Vagina (tissue), 2 donors: ENCODE measurements at places on chromosomes 4 and X. TPM values are rescaled to one million over a fixed set of nuclear protein-coding genes. Genes with fewer than 3 reads are reported as not detected.

GRCh38 chr4:101527188-101527587 lies 179.9 kb upstream of the PPP3CA start:
- DNase-seq = no peak
- no peaks in the 10 kb centered on the region for H3K4me1 ChIP-seq
- no peak overlapping the region for H3K27ac ChIP-seq

GRCh38 chr4:98674404-98675173 lies 16.2 kb upstream of the TSPAN5 start:
- H3K27me3 ChIP-seq = no peaks in the 10 kb centered on the region
- H3K4me1 ChIP-seq = no peaks in the 10 kb centered on the region
- H3K27ac ChIP-seq = no peak overlapping the region
- no peak for DNase-seq
- no peak overlapping the region for H3K4me3 ChIP-seq
- no peaks in the 10 kb centered on the region for H3K36me3 ChIP-seq

Gene IBSP
- not detected for total RNA-seq

DNA sequence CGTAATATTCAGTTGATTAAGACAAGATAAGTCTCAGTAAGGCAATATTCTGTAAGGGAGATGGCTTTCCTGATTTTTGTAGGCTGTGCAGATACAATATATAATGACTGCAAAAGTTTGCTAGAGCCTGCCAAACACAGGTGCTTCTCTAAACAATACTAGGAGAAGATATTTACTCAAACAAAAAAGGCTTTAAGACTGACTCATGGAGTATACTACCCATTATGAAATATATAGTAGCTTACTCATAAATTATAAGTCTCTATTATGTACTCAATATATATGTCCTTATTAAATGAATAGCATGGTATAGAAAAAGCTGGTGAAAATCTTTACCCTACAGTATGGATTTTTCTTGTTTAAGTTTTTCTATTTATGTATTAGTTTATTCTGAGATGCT lies 93.2 kb upstream of the IL15 start:
- no peak overlapping the region for H3K27ac ChIP-seq
- no peak overlapping the region for H3K4me3 ChIP-seq
- no peaks in the 10 kb centered on the region for H3K4me1 ChIP-seq
- DNase-seq = no peak
- no peaks in the 10 kb centered on the region for H3K36me3 ChIP-seq

- no peaks in the 10 kb centered on the region for H3K36me3 ChIP-seq
- H3K4me3 ChIP-seq = peak within 1 kb of the TSS; percentile 73
- DNase-seq = peak; percentile 84
- peaks cover 25% of the 10 kb centered on the region for H3K4me1 ChIP-seq
- H3K27ac ChIP-seq = peak within 1 kb of the TSS; percentile 52
Measured at GRCh38 chr4:183905081-183905592, at the start of gene STOX2. Gene STOX2 (plus strand): TSS chr4:183905307. CDS start chr4:183906791, 1,484 bp downstream.

DNA sequence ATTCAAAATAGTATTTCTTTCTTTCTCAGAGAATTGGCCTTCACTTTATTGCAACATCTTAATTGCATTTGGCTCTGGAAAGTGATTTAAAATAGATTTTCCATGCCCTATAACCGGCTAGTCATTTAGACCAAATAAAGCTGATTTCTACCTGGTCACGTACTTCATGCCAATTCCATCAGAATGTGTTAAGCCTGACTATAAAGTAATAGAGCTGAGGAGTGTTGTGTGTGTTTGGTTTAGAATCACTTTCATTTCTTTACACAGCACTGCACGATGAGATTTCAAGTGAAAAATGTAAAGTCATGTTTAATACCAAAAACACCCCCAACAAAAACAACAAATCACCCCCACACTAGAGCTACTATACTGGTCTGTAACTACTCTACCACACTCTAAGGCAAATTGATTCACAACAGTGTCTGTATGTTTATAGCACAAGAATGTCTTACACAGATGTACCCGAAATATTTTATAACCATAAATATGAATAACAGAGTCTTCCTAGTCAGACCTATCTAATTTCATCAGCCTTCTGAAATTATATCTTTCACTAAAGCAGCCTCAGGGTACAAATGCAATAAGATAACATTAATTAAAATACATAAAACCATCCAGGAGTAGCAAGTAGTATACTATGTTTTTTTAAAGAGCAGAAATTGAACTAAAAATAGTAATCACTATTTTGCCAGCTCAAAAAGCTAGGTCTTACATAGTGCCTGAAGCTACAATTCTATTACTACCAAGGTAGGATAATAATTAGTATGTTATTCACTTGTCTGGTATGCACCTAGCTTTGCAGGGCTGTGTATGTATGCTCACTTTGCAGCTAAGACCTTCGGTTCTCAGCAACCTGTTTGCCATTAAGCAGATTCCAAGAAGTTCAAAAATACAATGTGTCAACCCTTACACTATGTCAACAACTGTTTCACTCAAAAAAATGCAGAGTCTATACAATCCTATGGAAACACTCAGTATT lies 28.4 kb downstream of the APBB2 start:
- peaks cover 28% of the 10 kb centered on the region for H3K4me1 ChIP-seq
- no peaks in the 10 kb centered on the region for H3K27me3 ChIP-seq
- H3K4me3 ChIP-seq = no peak overlapping the region
- no peaks in the 10 kb centered on the region for H3K36me3 ChIP-seq
- H3K27ac ChIP-seq = no peak overlapping the region
- DNase-seq = no peak

DNA sequence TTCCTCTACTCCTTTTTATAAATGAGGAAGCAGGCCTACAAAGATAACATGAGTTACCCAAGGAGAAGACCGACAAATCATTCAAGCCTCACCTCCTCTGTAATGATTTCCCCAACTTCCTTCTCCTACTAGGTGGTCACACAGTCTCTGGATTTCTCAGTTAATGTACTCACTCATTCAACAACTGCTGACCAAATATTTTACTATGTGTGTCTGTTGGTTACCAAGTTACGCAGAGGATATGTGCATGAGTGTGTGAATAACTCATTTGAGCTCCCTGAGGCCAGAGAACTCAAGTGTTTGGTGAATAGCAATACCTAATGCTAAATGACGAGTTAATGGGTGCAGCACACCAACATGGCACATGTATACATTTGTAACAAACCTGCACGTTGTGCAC lies 10.4 kb downstream of the CASK start:
- H3K27me3 ChIP-seq = no peaks in the 10 kb centered on the region
- H3K27ac ChIP-seq = no peak overlapping the region
- peaks cover 4% of the 10 kb centered on the region for H3K4me1 ChIP-seq
- no peaks in the 10 kb centered on the region for H3K36me3 ChIP-seq
- no peak overlapping the region for H3K4me3 ChIP-seq

- H3K27ac ChIP-seq = no peak overlapping the region
- H3K4me1 ChIP-seq = no peaks in the 10 kb centered on the region
- no peak for DNase-seq
- H3K4me3 ChIP-seq = no peak overlapping the region
- no peaks in the 10 kb centered on the region for H3K27me3 ChIP-seq
Measured at GRCh38 chr4:130172156-130172555, 1076.2 kb downstream of the C4orf33 start.

DNA sequence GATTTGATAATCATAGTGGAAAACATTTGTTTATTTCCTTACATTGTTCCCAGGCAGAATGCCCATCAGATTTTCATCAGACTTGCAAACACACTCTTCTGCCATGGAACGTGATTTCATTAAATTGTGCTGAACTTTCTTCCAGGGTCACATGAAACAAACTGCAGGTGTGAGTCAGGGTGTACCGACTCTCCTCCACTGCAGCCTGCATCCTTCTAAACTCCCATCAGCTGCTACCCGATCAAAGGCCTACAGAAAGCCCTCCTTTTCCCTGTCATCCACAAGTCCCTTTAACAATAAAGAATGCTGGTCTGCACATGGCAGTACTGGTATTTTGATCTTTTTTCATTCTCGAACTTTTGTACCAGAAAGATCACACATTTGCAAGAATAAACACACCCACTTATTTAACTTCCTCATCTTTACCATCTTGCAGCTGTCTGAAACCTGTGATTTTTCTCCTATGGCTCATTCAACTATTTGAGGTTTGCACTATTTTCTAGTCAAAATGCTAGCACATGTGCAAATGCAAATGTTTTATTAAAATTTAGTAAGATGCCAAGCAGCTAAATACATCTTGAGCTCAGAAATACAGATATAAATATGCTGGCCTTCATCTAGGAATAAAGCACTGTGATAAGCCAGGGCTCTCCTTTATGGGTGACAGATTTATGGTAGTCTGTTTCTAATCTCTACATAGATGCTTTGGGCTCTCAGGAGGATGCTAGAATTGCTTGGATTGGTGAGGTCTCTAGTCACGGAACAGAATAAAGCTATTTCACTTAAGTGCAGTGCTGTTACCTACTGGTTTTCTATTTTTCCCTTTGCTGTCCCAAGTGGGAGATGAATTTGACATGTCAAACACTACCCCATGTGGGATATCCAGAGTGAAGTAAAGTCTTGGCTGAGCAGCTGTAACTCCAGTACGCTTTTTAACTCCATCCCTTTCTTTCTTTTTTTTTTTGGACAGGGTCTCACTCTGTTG lies 25.8 kb upstream of the ARHGAP24 start:
- no peaks in the 10 kb centered on the region for H3K27me3 ChIP-seq
- DNase-seq = no peak
- H3K4me1 ChIP-seq = peaks cover 19% of the 10 kb centered on the region
- no peak overlapping the region for H3K4me3 ChIP-seq
- no peak overlapping the region for H3K27ac ChIP-seq
- no peaks in the 10 kb centered on the region for H3K36me3 ChIP-seq

- no peaks in the 10 kb centered on the region for H3K36me3 ChIP-seq
- H3K27ac ChIP-seq = peak overlapping the region; percentile 96
- H3K27me3 ChIP-seq = no peaks in the 10 kb centered on the region
- H3K4me1 ChIP-seq = peaks cover 42% of the 10 kb centered on the region
Measured at GRCh38 chr4:109432696-109433095, 919 bp upstream of the SEC24B start.

Gene POLN
- total RNA-seq = 3.9 TPM

DNA sequence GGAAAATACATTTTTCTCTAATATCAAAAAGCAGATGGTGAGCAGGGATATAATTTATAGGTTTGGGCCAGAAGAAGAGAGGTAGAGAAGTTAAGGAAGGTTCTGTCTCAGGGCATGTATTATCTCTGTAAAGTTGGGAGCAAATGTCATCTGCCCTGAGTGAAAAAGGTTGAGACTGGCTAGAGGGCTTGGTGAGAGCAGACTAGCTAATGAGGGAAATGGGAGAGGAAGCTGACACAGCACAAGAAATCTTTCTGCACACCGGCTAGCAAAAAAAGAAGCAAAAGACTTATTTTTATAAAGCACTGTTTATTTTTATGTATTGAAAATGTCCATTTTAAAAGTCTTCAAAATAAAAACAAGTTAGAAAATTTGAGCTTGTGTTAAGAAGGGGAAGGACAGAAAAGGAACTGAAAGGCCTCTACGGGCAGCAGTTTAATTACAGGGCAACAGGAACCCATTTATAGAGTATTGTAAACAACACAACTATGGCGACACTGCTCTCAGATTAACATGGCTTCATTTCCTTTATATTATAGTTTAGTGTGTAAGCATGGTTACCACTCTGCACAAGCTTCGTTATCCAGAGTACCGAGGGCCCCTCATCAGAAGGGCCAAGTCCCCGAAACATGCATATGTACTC lies 17.4 kb downstream of the CD40LG start:
- H3K36me3 ChIP-seq = peaks cover 6% of the 10 kb centered on the region
- H3K27me3 ChIP-seq = no peaks in the 10 kb centered on the region
- DNase-seq = no peak
- H3K4me1 ChIP-seq = no peaks in the 10 kb centered on the region

- H3K27ac ChIP-seq = no peak overlapping the region
- H3K36me3 ChIP-seq = no peaks in the 10 kb centered on the region
- H3K27me3 ChIP-seq = no peaks in the 10 kb centered on the region
- DNase-seq = no peak
Measured at GRCh38 chr4:65195666-65196065, 474.6 kb downstream of the EPHA5 start.

- DNase-seq = no peak
- H3K4me1 ChIP-seq = peaks cover 36% of the 10 kb centered on the region
- no peaks in the 10 kb centered on the region for H3K27me3 ChIP-seq
- no peak overlapping the region for H3K27ac ChIP-seq
- no peak overlapping the region for H3K4me3 ChIP-seq
Measured at GRCh38 chr4:7877176-7877575, 62.5 kb downstream of the AFAP1 start.

GRCh38 chrX:43836435-43837184 lies 45.6 kb downstream of the MAOB start:
- DNase-seq = no peak
- no peak overlapping the region for H3K4me3 ChIP-seq
- H3K27ac ChIP-seq = no peak overlapping the region
- H3K4me1 ChIP-seq = no peaks in the 10 kb centered on the region
- H3K36me3 ChIP-seq = no peaks in the 10 kb centered on the region

DNA sequence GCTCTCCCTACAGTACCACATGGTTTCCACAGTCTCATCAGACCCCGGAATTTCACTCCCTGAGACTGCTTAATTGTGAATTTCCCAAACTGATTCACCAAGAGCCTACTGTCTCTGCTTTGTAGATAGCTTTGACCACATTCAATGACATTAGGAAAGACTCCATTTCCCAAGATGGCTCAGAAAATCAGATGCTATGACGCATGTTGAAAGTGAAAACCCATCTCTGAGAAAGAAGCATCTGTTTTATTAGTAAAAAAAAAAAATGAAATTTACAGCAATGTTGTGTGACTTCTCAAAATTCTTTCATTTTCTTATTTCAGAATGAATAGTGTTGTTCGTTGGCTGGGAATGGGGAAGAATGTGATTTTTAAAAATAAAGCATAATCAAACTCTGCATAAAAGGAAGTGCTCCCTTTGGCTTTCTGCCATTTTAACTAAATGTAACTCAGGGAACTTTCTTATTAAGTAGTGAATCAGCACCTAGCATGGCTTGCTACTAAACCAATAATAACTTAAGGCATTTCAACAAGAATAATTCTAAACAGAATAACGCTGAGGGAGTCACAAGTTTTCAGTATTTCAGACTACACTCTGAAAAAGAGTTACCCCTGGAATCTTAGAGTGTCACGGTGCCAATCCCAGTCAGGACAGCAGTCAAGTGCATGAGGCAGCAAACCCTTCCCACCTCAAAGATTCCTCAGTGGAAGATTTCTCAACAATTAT lies 97.4 kb upstream of the MYOZ2 start:
- no peaks in the 10 kb centered on the region for H3K27me3 ChIP-seq
- no peak overlapping the region for H3K4me3 ChIP-seq
- peak overlapping the region; percentile 44 for H3K27ac ChIP-seq
- DNase-seq = no peak
- H3K4me1 ChIP-seq = peaks cover 46% of the 10 kb centered on the region
- no peaks in the 10 kb centered on the region for H3K36me3 ChIP-seq

DNA sequence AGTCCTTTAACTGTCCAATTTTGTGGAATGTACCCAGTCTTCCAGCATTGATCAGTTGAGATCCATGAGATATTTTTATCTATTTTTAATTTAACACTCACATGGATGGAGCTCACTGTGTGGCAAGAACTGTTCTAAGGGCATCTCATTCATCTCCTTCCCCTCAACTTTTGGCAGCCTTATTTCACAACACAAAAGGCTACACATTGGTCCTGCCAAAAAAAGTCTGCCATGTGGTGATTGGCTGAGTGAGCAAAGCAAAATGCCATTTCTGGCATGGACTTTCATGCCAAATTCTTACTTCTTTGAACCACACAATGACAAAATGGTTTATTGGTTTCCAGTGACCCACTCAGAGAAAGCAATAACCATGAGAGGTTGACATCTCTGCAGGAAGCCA lies 171.6 kb upstream of the MAP3K15 start:
- no peak overlapping the region for H3K4me3 ChIP-seq
- H3K36me3 ChIP-seq = no peaks in the 10 kb centered on the region
- H3K27ac ChIP-seq = no peak overlapping the region
- no peak for DNase-seq

Gene SMIM14
- 23.8 TPM for total RNA-seq
